ENCODE measurements at places on chromosomes 2 and 18.

- no peak for DNase-seq
These were observed 110.6 kb downstream of the C2orf74 start for GRCh38 chr2:61272421-61273070.

DNA sequence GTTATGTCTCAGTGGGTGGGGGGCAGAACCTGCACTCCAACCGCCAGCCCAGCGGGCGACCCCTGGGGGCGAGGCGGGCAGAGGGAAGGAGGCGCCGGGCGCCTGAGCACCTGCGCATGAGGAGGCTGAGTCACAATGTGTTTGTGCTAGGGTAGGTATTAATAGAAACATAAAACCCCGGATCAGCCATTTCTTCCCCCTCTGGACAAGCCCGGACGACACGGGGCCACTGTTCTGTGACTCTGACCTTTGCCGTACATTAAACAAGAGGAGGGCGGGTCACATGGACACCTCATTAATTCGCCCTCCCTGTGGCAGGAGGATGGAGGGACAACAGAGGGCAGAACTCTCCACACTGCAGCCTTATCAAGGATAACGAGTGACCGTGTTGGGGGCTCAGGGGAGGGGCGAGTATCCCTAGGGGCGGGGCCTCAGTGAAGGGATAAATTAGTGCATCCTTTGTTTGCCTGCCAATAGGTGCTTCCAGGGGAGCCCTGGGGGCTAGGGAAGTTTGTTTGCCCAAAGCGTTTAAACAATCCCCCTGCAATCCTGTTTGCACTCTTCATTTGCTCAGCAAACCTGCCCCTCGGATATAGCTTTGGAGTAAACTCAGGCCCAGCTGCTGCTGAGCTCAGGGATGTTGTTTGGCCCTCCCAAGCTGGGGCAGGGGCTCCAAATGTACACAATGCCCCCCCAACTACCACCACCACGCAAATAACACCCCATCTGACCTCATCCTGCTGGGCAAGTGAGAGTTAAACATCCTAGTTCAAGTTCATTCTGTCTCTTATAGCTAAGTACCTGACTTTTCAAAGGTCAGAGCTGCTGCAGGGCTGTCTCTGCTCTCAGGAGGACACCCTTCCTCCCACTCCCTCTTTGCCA is 171.2 kb upstream of the GLI2 start:
- DNase-seq: no peak

DNA sequence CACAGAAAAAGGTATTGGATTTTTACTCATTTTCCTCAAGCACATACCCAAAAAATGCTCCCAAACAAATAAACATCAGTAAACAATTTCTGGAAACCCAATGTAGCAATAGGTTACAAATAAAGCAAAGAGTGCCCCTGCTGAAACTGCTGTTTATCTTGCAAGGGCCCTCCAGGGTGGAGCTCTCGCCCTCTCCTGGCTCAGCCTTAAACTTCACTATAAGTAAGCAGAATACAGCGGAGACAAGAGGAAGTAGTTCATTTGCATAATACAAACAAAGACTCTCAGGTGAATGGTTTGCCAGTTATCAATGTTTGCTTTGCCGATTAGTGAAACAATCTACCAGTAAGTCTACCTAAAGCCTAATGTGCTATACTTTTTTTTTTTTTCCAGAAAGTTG is 437.6 kb downstream of the DLGAP1 start:
- no peak for DNase-seq

GRCh38 chr2:47070155-47070919 is 84.8 kb downstream of the STPG4 start:
- DNase-seq: no peak

DNA sequence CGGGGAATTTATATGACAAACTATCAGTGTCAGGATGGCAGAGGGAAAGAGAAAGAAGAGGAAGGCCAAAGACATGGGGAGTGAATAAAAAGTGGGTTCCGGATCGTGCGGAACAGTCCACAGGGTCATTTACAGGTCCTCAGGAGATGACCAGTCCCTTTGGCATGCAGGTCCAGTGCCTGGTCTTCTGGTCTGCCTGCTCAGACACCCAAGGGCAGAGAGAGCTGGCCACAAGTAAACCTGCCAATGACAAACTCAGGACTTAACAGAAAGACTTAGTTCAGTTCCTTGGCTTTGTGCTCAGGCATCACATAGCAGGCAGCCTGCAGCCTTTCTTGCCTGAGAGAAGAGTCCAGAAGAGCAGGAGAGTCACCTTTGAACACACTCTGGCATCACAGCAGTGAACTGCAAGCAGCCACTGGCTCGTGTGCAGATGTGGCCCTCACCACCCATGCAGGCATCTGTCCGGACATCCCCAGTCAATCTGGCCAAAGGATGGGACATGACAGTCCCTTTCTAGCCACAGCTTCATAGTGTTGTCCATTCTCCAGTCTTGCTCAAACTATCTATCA is 14.0 kb downstream of the TMEM127 start:
- peak; percentile 68 for DNase-seq

DNA sequence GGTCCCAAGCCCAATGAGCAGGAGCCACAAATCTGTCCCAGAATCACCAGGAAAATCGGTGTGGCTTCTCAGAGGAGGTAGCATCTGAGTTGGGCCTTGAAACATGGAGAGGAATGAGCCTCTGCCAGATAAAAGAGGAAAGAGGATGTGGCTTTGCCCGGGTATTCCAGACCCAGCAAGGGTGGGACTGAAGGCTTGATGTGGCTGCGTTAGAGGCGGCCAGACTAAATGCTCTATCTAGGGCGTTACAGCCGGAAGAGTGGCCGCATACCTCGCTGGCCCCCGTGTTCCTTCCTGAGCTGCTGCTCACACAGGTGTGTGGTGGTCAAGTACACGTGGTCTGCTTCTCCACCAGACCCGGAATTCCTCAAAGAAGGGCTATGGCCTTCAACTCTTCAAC is 33.9 kb upstream of the POMC start:
- no peak for DNase-seq

GRCh38 chr2:41827354-41827971 is 220.4 kb upstream of the PKDCC start:
- no peak for DNase-seq

- peak; percentile 62 for DNase-seq
These were observed 908 bp downstream of the STAT1 start for GRCh38 chr2:191012845-191013681.

Measured in CD14-positive monocyte (primary cell).